Cerebellar nuclear complex (tissue), 1 donor: ENCODE measurements at places on chromosomes 16 and 17.

DNA sequence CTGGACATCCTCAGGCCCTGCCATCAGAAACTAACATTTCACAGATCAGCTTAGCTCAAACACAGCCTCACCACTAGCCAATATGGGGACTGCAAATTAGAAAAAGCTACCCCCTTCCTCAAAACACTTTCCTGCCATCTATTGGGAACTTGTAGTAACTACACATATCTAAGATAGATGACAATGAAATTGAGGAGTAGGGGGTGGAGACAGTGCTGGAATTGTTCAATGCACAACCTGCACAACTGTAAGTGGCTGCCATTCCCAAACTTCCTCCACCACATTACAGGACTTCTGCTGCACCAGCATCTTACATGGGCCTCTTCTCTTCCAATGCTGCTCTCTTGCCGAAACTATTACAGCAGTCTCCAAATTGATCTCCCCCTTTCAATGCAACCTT lies 21.9 kb downstream of the AIPL1 start:
- DNase-seq: no peak

- DNase-seq: peak; percentile 36
Observed at GRCh38 chr17:76554131-76554530, 14.3 kb downstream of the PRCD start.

GRCh38 chr16:63185235-63185780 lies 1149.1 kb upstream of the CDH8 start:
- no peak for DNase-seq

GRCh38 chr16:67116388-67117311 lies 6.9 kb downstream of the PHAF1 start:
- DNase-seq: no peak

GRCh38 chr16:968620-969019 lies 2.2 kb downstream of the LMF1 start:
- DNase-seq: no peak

DNA sequence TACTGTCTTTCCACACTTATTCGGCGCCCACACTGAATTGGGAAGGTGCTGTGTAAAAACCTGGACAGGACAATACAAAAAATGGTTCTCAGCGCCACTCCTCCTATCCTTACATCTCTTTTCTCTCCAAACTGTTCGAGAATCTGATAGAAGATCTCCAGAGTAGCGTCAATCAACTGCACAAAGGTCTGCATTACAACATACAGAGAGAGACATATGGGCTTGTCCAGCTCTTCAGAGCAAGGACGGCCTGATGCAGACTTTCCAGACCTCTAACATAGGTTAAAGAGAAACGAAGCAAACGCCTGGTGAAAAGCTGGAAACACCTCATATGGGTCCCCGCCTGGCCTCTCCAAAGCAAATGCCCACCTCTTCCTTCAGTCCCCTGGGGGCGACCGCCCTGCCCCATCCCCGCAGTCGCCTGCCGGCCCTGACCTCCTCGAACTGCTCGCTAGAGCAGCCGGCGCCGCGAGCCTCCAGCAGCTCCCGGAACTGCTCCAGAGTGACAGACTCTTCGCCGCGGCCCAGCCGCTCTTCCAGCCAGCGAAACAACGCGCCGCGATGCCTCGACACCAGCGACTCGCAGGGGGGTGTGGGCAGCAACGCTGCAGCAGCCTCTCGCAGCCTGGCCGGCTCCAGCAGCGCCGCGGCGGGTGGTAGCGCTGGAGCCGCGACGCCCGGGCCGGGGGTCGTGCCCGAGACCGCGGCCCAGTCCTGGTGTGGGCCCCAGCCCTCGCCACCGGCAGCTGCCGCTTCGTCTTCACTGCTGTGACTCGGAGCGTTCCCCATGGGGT lies 526 bp downstream of the ZZEF1 start:
- no peak for DNase-seq

DNA sequence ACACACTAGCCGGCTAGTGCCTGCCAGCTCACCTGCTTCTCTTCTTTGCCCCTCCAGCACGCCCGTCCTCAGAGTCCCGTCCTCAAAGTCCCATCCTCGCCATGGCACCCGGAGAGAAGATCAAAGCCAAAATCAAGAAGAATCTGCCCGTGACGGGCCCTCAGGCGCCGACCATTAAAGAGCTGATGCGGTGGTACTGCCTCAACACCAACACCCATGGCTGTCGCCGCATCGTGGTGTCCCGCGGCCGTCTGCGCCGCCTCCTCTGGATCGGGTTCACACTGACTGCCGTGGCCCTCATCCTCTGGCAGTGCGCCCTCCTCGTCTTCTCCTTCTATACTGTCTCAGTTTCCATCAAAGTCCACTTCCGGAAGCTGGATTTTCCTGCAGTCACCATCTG lies 3.6 kb downstream of the SCNN1G start:
- no peak for DNase-seq

GRCh38 chr16:4386951-4387565 lies 15.4 kb downstream of the VASN start:
- no peak for DNase-seq

GRCh38 chr16:50859628-50860360 lies 117.9 kb downstream of the CYLD start:
- DNase-seq: no peak

GRCh38 chr17:68205808-68206720 lies 41.8 kb upstream of the AMZ2 start:
- DNase-seq: no peak

- no peak for DNase-seq
Observed at GRCh38 chr17:44539673-44540072, 17.6 kb upstream of the FZD2 start.

GRCh38 chr16:30637944-30638343 lies 12.8 kb upstream of the PRR14 start:
- DNase-seq: no peak

GRCh38 chr17:74192950-74193781 lies 10.3 kb upstream of the RPL38 start:
- no peak for DNase-seq

- no peak for DNase-seq
Observed at GRCh38 chr17:32191306-32191705, 49.0 kb downstream of the RHOT1 start.

- no peak for DNase-seq
Observed at GRCh38 chr16:21071741-21072140, 78.9 kb downstream of the DNAH3 start.
